Choroid plexus epithelial cell (primary cell): ENCODE measurements at places on chromosomes 6 and 20.

GRCh38 chr6:17258749-17259148 lies 22.4 kb upstream of the RBM24 start:
- no peak for DNase-seq

DNA sequence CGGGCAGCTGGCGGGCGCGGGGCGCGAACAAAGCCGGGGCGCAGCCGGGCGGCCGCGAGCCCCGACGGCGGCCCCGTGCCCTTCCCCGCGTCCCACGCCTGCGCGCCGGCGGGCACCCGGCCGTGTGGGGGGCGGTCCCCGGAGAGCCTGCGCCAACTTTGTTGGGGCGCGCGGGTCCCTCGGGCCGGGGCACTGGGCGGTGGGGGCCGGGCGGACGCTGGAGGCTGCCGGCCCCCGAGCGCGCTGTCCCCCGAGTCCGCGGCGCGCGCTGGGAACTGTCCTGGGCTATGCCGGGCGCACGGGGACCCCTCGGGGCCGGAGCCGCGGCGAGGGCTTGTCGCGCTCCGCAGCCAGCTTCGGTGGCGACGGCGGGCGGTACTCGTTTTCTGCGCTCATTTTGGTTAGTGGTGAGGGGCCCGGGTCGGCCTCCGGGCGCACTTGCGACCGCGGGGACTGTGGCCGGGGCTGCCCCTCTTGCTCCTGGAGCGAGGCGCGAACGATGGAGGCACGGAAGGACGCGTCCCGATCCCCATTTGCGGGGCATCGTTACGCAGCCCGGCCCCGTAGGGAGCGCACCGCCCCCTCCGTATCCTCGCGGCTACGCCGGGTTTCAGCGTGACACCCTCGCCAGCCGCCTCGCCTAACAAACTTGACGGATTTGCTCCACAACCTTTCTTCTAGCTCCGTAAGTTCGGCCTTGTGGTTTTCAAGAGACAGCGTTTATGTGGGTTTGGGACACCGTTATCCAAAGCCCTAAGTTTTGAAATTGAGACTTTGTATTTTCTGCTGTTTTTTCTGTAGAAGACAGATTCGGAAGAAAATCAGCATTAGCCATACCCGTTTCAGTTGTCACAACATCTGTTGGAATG lies 622 bp downstream of the SS18L1 start:
- peak; percentile 72 for DNase-seq

GRCh38 chr20:48709058-48709691 lies 118.6 kb downstream of the PREX1 start:
- no peak for DNase-seq

DNA sequence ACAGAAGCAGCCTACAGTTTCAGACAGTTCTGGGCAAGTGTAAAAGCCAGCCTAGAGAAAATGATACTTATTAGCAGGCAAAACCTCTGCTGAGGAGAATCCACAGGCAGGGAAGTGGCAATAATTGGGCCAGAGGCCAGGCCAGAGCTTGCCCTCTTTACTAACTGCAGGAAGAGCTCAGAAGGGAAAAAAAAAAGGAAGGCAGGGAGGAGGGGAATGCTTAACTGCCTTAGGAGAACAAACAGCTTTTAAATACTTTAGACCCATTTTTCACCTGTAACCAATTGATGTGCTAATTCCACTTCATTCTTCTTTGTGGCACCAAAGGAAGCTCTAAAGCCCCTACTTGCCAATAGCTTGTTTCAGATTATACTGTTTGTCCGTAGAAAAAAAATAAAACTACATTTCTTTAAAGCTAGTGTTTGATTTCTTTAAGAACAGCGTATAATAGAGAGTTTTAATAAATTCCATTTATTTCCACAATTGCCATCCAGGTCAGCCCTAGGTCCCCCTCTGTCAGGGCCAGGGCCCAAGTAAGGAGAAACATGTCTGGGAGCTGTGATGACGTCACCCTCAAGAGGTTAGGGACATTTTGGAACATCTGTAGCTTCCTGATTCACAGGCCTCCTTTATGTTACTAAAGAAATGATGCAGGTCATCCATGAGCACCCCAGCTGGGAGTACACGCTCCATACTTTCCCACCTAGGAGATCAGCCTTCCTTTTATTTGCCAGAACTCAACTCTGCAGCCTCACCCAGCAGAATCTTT lies 384.3 kb downstream of the CDC5L start:
- DNase-seq, result no peak

DNA sequence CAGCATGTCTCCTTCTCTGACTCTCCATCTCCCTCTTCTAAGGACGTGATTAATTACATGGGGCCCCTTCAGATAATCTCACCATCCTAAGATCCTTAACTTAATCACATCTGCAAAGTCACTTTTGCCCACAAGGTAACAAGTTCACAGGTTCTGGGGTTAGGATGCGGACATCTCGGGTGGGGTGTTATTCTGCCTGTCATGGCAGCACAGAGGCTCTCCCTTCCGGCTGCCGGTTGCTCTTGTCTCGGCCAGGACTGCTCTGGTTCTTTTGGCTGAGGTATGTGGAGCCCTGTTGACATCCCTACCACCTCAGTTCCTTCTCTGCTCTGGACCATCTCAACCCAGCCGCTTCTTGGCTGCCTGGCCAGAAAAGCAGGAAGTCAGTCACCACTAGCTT lies 4.2 kb upstream of the CST11 start:
- no peak for DNase-seq

DNA sequence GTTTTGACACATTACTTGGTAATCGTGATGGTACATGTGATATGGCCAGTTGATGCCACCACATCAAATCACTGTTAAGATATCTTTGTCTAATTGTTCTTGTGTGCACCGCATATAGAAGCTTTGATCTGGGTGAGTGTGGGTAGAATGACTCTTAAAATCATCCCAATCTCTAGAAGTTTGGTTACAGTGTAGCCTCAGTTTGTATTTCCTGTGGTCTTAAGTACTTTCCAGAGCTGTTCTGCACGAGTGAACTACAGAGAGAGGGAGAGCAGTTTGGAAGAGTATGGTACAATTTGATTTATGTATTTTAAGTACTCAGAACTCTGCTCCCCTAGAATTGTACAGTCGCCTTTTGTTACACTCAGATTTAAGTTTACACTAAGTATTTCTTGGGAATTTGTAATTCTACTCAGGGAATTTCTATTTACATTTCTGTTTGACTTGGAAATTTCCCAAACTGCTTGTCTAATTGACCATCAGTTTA lies 37.5 kb downstream of the SNX9 start:
- DNase-seq, result peak; percentile 26

DNA sequence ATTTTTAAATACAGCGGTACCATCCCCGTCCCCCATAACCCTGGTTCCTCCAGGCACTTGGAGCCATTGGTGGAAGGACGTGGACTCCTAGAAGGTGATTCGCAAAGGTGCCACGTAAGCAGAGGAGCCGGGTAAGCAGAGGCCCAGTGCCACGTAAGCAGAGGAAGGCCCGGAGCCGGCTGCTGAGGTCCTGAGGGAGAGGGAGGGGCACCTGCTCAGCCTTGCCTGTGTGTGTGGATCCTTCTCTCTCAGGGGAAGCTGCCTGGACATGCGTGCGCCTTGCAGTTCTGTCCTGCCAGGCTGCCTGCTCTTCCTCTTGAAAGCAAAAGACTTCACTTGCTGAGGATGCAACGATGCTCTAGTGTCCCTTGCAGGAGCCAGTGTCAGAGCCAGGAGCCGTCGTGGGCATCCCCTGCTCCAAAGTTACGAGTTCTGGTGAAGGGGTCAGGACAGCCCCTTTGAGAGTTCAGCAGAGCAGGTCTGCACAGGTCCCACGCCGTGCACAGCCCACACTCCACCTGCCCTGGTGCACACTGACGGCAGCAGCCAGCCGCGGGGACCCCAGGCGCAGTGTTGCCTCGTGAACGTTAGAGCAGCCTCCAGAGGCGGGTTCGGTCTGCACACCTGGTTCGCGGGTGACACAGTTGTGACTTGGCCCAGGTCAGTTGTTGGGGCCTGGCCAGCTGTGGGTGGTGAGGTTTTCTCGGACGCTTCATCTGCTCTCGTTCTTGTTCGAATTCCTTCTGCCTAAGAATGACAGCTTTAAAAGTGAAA lies 1.9 kb upstream of the NKAIN4 start:
- no peak for DNase-seq

DNA sequence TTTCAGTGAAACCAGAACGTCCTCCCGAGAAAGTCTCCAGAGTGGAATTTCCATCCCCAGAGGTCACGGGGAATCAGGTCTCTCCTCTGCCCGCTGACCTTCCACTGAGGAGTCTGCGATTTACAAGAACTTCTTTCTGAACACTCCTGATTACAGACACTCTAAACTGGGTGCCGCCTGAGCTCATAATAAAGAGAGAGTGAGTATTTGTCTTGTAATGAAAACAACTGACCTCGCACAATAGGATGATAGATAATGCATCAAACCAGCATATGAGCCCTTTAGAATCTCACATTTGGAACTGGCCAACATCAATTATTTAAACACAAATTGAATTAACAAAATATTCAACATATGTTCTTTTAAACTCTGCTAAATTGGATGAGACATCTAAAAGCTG lies 47.5 kb downstream of the DLL1 start:
- DNase-seq, result no peak

DNA sequence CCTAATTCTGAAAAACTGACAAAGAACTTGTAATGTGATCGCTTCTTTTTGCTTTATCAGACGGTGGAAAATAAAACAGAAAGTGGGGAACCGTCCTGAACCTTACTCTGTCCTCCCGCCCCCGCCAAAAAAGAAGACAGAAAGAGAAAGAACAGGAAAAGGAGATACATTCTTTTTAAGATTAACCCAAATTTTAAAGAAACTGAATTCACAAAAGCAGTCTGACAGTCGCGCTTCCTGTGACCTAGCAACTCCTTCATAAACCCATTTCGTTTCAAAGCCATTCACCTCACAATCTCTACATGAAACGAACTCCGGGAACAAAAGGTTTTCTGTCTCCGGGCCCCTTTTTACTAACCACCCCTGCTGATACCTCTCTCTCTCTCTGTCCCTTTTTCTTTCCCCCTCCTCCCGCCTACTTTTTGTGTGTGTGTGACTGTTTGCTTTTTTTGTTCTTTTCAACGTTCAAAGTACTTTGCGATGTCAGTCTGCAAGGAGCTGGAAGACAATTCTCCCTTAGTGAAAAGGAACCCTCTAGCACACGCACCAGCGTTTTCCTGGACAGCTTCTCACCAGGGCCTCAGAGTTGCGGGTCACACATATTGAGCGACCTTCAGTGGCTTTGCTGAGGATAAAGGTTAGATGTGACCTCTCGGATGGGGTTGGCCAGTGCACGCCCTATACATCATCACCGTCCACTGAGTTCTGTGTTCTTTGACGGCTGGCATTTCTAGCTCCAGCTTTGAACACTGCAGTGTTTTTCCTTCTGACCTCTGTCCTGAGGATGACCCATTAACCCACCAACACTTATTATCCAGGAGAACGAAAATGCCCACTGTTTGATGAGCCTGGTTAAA lies 530 bp upstream of the NEDD9 start:
- DNase-seq, result no peak

DNA sequence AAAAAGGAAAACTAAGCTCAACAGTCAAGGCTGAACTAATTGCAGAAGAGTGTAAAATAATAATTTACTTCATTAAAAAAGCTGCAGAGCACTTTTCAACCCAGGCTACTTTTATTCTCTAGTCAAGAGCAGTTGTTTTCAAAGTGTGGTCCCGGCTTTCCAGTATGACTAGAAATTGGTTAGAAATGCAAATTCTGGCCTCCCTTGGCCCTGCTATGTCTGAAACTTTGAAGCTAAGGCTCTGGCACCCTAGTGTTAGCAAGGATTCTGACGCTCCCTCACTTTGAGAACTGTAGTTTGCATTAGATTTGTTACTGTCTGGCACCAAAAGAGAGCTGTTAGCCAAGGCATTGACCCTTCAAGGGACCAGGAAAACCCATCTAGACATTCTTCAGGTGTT lies 9.5 kb upstream of the NXT1 start:
- DNase-seq, result no peak

DNA sequence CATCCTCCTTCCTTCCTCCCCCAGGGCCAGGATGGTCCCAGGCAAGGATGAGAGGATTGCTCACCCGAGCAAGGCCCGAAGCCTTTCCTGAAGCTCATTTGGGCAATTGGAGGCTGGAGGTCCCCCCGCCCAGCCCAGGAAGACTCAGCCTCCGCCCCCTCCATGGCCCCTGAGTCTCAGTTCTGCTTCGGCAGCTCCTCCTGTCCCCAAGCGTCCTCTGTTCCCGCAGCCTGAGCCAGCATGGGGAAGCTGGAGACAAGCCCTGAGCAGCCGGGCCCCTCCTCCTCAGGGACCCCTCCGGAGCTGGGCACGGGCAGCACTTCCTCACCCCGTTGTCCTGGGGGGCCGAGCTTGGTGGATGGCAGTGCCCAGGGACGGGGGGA lies 26.0 kb downstream of the SLC17A9 start:
- DNase-seq, result no peak

DNA sequence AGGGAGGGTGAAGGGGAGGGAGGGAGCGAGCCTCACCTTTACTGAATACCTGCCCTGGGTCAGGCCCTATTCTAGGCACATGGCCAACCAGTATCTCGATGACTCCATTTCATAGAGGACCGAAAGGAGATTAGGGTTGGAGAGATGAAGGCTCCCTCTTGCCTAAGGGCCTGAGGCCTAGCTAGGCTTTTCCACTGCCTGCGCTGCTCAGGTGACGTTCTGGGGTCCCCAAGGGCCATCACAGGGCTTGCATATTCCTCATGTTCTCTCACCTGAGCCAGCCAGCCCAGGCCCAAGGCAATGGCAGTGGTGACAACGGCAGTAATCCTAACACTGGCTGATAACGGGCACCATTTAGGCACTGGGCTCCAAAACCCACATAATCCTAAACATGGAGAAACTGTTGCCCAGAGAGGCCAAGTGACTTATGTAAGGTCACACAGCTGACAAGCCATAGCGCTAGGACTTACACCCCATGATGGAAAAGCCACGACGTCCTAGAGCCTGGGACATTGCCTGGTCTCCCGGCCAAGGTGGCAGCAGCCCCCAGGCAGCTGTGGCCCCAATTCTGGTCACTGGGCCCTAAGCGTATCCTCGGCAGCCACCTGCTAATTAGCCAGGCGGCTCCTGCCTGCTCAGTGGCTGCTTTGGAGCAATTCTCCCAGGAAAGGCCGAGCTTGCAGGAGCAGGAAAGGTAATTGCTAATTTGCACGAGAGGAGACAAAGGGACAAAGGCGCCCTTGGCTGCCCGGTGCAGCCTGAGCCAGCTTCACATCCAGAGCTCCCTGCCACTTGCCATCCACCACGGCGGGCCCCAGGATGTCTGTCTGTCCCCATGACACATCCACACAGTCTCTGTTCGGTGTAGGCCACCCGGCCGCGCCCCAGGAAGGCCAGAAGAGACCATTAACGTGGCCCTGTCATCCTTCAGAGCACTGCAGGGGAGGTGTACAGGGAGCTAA lies 21.5 kb downstream of the NOL4L start:
- DNase-seq, result no peak

DNA sequence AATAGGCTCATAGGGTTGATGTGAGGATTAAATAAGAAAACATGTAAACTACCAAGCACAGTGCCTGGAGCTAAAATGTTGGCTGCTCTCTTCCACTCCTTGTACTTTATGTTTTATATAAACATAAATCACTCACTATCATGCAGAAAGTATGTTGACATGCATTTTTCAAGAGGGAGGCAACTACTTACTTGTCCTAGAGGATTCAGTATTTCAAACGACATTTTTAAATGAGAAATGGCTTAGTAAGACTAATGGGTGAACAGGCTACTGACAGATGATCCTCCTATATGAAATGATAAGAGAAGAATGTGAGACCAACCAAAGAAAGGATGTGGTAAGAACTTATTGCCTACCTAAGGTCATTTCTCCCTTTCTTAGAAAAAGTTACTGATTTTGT lies 21.0 kb downstream of the LATS1 start:
- peak; percentile 46 for DNase-seq

- DNase-seq, result peak; percentile 7
Measured at GRCh38 chr6:14396826-14397517, 279.4 kb downstream of the CD83 start.
